ENCODE measurements at places on chromosomes 6 and 20.

GRCh38 chr20:63183422-63184146 is 32.3 kb downstream of the YTHDF1 start:
- DNase-seq: peak; percentile 78

GRCh38 chr6:151647976-151648639 is 154.3 kb downstream of the CCDC170 start:
- DNase-seq: peak; percentile 33

DNA sequence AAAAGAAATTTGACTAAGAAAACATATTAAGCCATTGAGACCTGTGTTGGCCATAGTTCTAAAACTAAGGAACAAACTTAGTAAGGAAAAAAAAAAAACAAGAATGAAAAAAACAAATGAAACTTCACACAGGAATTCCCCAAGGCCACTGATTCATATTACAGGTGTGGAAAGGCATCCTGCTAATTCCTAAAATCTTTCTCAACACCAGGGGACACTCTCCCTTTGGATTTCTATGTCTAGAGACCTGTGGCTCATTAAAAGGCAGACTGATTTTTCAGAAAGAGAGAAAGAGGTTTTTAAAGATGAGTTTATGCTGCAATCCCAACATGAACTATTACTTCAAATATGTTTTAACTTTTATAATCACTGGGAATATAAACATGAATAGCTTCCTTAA is at the start of gene OR12D1:
OR12D1 (plus strand) TSS at position 341 of the 400 bp plus-strand sequence.
- no peak for DNase-seq

- DNase-seq: no peak
These were observed 52.0 kb upstream of the BMP2 start for GRCh38 chr20:6715401-6715941.

- DNase-seq: no peak
These were observed 932 bp upstream of the EZR start for GRCh38 chr6:158819977-158820622.

DNA sequence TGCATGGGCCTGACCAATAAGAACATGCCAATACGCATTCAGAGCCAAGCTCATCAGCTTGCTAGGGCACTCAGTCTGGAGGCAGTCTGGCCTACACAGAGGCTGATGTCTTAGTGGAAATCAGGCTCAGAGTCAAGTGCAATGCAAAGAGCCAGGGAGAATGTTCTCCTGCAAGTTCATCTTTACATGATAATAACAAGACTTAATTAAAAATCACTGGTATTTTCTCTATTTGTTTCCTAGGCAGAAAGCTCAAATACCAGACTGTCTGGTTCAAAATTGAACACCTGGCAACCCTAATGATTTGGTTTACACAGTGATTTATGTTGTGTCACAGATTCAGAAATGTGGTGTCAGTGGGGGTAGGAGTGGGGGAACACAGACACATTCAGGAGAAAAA is 689.3 kb upstream of the FLRT3 start:
- no peak for DNase-seq

- no peak for DNase-seq
These were observed 107.1 kb downstream of the CEBPB start for GRCh38 chr20:50297498-50298376.

DNA sequence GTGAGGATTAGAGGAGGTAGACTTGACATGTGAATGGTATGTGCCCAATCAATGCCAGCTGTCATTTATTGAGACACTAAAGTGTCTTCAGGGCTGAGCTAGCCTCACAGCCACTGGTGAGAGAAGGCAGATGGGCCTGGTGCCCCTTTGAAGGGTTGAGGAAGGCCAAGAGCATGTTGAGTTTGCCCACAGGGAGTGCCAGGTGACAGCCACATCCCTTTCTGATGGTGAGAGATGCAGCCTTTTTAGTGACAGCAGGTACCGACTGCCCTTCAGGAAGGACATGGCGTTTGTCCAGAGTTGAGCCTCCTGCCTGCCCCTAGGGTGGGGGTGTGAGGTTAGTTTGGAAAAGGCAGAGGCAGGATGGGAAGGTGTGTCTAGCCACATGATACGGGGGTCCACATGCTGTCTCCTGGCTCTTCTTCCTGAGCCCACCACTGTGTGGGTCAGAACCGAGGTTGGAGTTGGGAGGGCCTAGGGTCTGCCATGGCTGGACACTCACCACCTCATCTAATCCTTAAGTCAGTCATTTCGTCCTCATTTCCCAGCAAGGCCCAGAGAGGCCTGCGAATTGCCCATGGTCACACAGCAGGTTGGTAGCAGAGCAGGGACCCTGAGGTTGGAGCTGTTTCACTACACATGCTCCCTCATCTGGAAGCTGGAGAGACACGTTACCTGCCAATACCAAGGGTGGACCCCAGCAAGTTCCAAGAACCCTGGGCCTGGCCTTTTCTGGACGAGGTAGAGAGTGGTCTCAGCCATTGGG is 32.5 kb downstream of the SPDEF start:
- DNase-seq: no peak

DNA sequence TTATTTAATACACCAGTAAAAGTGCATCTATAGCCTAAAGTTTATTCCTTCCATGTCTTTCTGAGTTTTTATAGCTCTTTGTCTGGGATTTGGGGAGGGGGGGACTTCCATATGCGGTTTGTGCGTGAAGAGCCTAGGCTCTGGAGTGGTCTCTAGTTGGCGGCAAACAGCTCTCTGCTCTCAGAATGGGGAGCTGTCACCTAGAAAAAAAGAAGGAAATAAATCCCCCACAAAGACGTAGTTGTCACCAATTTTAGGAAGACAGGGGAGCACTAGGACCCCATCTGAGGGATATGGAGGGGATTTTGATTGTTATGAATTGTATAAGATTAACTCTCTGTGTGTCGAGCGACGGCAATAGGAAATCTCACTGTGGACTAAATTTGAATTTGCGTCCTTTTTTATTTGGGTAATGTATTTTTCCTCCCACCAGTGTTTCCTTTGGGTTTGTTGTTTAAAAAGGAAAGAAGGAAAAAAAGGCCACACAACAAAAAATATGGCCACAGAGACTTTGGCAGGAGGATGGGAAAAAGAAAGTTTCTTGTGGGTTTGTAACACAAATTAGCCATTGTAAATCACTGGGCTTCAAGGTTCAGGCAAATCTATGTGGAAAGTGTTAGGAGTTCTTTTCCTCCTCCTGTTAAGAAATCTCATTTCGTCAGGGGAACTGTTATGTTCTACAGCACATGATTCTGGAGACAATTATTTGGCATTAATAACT is 7.4 kb downstream of the POU3F2 start:
- no peak for DNase-seq

DNA sequence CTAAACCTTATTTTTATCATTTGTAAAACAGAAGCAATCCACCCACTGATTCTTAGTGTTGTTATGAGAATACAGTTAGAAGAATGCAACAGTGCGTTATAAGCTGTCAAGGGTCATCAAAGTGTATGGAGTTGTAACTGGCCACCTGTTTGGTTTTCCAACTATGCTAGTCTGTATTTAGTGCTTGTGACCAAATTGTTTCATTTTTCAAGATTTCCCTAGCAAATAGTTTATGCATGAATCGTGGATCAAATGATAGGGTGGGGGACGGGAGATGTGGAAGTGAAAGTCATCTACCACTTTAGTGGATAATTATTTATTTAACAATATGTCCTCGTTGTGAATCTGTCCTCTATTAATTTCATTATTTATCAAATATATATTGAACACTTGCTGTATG is 175.4 kb upstream of the HDDC2 start:
- DNase-seq: no peak

- DNase-seq: no peak
These were observed 18.4 kb downstream of the POPDC3 start for GRCh38 chr6:105161421-105161820.

- peak; percentile 55 for DNase-seq
These were observed 496 bp downstream of the GRM4 start for GRCh38 chr6:34145161-34146020.

DNA sequence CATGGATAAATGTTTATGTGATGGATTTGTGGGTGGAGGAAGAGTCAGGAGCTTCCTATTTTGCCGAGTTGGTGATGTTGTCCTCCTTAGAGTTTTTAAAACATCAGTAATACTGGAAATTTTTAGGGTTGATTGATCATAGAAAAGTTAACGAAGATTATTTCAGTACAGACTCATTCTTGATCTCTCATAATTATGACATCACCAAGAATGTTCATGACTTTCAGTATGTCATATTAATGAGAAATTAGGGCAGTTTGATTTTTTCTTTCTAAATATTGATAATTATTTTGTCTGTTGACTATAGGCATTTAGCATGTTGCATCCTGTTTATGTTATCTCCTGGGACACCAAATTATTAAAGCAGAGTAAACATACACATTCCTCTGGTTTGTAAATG is 512.2 kb downstream of the CD109 start:
- no peak for DNase-seq

DNA sequence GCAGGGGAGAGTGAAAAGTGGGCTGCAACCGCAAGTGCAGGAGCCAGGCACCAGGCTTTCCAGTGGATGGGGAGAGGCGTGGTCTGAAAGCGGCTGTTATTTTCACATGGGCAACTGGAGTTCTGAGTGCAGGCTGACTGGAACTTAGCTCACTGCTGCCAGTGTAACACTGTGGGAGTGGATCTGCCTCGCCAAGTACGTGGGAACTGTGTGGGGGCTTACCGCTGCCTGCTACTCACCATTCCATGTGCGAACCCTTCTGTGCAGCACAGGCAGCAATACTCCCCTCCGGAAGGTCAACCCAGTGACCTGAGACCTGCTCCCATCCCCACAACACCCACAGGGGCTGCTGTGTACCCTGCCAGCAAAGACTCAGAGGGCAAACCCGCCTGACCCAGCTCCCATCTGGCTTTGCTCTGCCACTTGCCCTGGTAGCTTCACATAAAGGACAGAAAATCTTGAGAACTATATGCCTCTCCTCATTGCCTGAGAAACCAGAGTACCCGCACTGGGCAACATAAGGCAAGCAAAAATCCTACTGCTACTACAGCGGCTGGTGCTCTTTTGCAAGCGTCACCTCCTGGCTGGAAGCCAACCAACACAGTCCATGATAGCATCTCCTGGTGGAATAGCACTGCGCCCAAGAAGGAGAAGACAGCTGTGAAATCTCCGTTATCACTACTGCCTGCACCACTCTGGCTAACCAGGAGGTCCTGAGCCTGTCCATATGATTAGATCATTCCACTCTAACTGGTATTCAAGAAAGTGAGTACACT is 54.4 kb upstream of the SIRPG start:
- no peak for DNase-seq

GRCh38 chr20:15342991-15343523 is 1005.6 kb upstream of the FLRT3 start:
- no peak for DNase-seq

DNA sequence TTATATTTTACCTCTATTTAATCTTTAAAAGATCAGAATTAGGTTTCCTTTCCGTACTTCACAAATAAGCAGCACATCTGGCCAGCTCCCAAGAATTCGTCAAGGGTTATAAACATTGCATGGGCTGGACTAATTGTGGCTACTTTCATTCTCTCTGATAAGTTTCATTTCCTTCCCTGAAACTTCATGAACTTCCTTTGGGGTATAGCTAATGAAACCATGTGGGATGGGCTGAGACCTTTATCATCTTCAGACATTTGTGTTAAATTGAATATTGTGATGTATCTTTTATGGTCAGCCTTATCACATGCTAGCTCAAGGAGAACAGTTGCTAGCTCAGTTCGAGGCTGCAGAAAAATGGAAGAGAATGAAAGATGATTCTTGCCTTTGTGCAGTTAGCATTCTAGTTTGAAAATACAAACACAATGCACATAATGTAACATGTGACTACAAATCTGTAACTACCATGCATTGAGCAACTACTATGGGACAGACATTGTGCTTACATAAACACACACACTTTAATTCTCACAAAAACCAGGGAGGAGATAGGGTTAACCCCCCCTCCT is 1.7 kb upstream of the GMPR start:
- DNase-seq: no peak

DNA sequence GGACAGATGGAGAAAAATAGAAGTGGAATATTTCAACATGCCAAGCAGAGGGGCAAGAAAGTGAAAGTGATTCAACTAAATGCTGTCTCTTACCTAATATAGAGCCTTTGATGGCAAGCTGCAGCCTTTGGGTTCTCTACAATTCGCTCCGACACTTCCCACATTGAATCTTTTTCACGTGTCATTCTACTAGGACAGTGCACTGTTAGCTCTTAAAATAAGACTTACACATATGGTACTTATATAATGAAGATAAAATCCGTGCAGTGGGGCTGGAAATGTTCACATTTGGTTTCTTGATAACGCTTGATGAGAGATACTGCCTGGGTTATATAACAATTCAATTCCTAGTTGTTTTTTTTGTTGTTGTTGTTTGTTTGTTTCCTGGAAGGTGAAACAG is 502.4 kb downstream of the LMBRD1 start:
- no peak for DNase-seq

DNA sequence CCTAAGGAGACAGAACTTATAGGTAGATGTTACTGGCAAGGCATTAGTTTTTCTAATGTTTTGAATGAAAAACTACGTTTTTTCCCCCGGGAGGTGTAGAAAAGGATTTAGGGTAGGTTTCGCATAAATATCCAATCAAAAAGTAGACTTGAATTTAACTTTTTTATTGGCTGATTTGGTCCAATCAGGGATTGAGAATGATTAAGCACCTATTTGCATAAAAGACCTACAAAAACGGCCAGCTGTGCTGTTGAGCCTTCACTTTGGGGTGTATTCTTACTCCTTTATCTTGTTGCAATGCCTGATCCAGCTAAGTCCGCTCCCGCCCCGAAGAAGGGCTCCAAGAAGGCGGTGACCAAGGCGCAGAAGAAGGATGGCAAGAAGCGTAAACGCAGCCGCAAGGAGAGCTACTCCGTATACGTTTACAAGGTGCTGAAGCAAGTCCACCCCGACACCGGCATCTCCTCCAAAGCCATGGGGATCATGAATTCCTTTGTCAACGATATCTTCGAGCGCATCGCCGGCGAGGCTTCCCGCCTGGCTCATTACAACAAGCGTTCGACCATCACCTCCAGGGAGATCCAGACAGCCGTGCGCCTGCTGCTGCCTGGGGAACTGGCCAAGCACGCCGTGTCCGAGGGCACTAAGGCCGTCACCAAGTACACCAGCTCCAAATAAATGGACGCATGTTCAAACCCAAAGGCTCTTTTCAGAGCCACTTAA is 113.5 kb upstream of the BTN3A2 start:
- DNase-seq: no peak

- no peak for DNase-seq
These were observed 277.3 kb upstream of the PRND start for GRCh38 chr20:4444404-4444803.

DNA sequence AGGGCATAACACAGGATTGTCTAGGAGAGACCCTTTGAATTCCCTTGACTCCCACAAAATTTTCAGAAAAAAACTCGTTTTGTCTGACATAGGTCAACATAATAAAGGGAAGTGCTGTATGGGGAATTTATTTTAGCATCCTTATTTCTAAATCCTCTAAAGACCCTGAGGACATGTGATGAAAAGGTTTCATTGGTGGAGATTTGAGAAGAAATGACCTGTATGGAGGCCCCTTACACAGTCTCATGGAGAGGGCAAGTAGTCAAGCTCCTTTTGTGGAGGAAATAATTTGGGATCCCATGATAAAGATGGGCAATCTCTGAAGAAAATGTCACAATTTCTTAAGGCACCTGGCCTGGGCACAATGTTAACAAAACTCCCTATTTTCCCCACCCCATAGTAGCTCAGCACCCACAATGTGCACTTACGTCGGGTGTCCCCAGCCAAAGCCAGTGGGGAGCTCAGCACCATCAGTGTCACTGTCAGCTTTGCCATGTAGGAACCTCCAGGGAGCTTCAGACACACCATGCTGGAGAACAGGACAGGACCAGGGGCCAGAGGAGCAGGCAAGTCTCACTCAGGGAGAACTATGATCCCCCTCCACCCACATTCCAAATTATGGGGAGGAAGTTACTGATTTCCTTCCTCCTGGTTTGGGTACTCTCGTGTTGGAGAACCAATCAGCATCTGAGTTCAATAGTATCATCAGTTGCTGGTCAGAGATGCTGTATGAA is at the start of gene HLA-DRB5:
HLA-DRB5 (minus strand) TSS at position 591 of the 734 bp plus-strand sequence; CDS start at position 528, 63 bp downstream.
- no peak for DNase-seq
